K562 (cell line): ENCODE measurements at places on chromosomes 11 and 22.

GRCh38 chr11:11860103-11860979 lies 18.6 kb downstream of the USP47 start:
- peak; percentile 38 for DNase-seq

GRCh38 chr11:117121176-117121575 lies 22.9 kb upstream of the PAFAH1B2 start:
- no peak for DNase-seq

DNA sequence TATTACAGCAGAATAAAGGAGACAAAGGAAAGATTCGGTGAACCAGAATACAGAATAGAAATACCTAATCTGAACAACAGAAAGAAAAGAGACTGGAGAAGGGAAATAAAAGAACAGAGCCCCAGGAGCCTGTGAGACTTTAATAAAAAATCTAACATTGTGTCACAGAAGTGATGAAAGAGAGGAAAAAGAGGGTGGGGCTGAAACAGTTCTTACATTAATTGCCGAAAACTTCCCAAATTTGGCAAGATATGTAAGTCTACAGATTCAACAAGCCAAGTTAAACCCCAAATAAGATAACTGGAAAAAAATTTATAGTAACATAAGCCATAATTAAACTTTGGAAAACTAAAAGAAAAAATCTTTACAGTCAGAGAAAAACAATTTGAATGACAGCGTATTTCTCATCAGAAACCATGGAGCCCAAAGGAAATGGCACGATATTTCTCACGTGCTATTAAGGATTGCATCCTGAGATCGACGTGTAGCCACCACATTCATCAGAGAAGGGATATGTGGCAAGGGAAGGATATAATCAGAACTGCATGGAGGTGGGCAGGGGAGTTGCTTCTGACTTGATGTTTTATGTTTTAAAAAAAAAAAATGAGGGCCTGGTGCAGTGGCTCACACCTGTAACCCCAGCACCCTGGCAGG lies 73.9 kb downstream of the SGSM3 start:
- no peak for DNase-seq

- DNase-seq, result no peak
These were observed 13.6 kb downstream of the PARVB start for GRCh38 chr22:44037519-44038375.

GRCh38 chr11:13984616-13985450 lies 22.3 kb downstream of the SPON1 start:
- DNase-seq, result no peak

DNA sequence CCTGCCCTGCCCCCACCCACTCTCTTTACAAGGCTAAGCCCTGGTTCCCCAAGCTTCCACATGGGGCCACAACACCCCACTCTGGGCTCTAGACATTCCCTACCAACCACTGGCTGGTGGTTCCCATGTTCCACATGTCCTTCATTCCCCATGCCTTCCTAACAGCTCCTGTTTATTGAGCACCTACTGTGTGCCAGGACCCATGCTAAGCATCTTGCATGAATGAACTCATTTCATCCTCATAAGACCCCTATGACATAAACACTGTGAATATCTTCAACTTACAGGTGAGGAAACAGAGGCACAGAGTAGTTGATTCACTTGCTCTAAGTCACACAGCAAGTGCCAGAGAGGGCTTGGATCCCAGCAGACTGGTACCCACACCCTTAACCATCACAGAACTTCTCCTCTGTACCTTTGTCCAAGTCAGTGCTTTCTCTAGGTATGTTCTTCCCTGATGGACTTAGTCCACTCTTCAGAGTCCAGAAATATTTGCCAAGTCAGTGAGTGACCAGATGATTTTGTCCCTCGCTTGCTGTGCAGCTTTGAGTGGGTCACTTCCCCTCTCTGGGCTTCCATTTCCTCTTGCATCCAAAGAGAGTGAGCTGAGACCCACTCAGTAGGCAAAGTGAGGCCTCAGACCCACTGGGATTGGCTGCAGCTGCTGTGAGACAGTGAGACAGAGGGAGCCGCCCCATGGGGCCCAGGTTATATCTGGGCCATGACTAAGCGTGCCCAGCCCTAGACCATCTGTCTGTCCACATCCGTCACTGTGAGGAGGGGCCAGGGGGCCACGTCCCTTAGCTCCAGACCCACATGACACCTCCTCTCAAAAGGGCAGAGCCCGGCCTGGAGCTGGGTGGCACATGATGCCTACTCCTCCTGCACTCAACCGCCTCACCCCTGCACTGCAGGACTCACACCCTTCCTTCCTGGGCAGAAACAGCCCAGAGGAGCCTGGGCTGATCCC lies 132.4 kb downstream of the MN1 start:
- peak; percentile 88 for DNase-seq

DNA sequence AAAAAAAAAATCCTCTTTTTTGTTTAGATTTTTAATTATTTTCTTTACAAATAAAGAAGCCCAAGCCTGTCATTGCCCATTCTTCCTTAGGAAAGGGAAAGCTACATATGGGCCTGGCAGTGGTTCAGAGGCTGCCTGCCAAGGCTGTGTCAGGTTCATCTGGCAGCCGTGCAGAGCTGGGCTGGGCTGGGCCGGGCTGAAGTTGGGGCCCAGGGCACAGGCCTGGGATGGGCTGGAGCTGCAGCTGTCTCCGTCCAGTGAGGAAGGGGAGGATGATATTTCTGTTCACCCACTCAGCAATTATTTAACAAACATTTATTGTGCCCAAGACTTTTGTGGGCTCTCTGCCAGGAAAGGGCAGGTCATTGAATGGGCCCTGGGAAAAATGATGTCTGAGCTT lies 4.6 kb downstream of the PRR5L start:
- DNase-seq, result no peak

DNA sequence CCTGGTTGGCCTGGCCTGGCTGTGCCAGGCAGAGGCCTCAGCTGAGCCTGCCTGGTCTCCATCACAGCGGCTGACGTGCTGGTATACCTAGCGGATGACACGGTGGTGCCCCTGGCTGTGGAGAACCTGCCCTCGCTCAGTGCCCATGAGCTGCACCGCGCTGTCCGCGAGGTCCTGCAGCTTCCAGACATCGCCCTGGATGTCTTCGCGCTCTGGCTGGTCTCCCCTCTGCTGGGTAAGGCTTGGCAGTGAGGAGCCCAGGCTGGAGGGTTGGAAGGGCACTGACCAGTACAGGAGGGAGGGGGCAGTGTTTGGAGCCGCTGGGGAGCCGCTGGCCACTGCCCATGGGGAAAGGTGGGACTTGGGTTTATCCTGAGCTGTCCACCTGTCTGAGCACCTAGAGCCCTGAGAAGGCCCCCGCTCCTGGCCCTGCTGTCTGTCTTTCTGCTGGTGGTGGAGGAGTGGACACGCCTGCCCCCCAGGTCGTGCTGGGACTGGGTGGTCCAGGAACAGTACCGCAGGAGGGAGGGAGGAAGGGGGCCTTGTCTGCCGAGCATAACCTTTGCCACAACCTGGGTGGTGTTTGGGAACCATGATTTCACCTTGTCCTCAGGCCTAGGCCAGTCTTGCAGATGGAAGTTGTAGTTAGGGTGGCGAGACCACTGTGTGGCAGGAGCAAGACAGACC lies 3.0 kb downstream of the FRMD8 start:
- DNase-seq, result no peak

DNA sequence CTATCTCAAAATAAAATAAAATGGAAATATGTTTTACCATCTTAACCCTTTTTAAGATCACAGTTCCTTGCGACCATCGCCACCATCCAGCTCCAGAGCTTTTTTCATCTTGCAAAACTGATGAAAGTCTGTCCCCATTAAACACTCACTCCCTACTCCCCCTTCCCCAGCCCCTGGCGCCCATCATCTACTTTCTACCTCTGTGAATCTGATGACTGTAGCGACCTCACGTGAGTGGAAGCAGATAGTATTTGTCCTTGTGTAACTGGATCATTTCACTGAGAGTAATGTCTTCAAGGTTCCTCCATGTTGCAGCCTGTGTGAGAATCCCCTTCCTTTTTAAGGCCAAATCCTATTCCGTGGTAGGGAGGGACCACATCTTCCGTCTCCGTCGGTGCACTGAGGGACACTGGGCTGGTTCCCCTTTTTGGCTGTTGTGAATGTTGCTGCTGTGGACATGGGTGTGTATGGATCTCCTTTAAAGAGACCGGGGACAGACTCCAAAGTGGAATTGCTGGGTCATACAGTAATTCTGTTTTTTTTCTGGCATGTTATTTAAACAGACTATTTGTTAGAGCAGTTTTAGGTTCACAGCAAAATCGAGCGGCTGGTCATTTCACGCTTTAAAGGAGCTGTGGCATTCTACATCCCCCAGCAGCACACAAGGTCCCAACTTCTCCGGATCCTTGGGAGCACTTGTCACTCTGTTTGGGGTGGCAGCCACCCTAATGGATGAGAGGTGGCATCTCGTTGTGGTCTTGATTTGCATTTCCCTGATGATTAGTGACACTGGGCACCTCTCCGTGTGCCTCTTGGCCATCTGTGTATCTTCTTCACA lies 120.0 kb downstream of the KCNQ1 start:
- DNase-seq, result no peak

DNA sequence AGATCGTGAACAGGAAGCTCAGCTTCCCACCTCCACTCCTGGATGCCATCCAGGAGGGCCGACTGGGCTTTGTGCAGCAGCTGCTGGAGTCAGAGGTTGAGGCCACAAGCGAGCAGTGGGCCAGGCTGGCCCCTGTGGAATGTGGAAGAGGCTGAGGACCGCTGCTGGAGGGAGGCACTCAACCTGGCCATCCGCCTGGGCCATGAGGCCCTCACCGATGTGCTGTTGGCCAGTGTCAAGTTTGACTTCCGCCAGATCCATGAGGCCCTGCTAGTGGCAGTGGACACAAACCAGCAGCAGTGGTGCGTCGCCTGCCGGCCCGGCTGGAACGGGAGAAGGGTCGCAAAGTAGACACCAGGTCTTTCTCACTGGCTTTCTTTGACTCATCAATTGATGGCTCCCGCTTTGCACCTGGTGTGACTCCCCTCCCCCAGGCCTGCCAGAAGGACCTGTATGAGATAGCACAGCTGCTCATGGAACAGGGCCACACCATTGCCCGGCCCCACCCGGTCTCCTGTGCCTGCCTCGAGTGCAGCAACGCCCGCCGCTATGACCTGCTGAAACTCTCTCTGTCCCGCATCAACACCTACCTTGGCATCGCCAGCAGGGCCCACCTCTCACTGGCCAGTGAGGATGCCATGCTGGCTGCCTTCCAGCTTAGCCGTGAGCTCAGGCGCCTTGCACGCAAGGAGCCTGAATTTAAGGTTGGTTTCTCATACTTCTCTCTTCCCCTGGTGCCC lies 24.9 kb downstream of the ART5 start:
- no peak for DNase-seq

DNA sequence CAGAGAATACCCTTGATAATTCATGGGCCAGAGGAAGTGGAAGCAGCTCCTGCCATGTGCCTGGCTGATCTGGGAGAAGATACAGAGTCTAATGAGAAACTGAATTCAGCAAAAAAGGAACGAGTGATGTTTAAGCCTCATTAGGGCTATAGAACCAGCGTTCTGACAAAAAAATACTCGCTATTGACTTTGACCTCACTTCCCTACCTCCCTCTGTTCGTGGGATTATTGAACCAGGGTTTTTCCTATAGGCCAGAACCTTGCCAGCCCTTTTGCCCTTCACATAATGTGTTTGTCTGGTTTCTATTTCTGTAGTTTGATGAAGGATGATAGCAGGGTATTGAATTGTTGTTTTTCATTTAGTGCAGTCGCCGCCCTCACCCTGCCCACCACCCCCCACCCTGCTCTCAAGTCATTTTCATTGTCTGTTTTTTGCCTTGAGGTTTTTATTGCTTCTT lies 7.6 kb upstream of the RBFOX2 start:
- DNase-seq, result no peak

- no peak for DNase-seq
These were observed 57.6 kb downstream of the SMIM38 start for GRCh38 chr11:69213316-69213715.

DNA sequence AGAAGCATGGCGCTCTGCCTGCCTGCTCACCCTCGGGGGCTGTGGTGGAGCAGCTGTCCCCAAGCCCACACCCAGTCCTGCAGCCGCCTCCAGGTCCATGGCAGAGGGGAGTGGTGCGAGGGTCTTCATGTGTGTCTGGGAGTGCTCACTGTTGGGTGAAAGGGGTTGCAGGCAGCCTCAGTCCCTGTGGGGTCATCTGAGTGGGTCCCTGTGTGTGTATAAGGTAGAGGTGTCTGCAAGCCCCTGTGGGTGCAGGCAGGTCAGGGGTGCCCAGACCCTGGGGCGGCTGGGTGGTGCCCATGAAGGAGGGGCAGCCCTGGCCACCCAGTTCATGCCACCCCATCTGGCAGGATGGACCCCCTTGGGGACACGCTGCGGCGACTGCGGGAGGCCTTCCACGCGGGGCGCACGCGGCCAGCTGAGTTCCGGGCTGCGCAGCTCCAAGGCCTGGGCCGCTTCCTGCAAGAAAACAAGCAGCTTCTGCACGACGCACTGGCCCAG lies 4.9 kb downstream of the ALDH3B1 start:
- no peak for DNase-seq

DNA sequence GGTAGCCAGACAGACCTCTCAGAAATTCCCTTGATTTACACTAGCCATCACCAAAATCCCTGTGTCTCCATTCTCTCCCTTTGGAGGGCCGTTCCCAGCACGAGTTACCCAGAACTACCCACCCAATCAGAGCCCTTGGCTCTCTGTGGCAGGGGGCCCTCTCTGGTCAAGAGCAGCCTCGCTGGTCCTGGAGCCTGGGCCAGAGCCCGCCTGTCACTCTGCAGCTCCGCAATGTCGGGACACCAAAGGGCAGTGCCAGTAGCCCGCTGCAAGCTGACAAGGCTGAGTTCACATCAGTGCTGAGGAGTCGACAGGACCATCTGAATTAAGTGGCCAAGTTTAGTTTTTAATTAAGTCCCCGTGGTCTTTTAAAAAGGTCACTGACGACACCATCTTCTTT lies 241.6 kb downstream of the ST3GAL4 start:
- DNase-seq, result no peak

- DNase-seq, result no peak
These were observed 36.0 kb downstream of the TTLL1 start for GRCh38 chr22:43053176-43053575.

- peak; percentile 91 for DNase-seq
These were observed 34.2 kb downstream of the PHF21B start for GRCh38 chr22:44975427-44976262.

GRCh38 chr11:113046866-113047265 lies 85.6 kb downstream of the NCAM1 start:
- DNase-seq, result no peak

DNA sequence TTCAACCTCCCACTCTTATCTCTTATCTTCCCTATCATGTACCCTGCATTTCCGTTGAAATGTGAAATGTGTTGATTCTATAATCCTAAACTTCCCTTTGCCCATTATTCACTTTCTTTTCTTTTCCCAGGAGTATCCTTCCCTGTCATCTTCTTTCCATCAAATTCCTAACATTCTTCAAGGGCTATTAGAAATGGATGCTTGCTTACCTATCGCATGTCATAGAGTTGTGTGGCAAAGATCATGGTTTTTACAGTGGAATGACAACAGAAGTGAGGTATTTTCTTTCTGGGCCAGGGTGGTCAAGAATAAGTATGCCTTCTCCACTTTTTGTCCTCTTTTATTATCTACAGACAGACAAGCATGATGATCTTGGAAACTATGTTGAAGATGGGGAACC lies 124.4 kb upstream of the SLC5A12 start:
- no peak for DNase-seq

- no peak for DNase-seq
These were observed 8.0 kb downstream of the RBM14 start for GRCh38 chr11:66624450-66624849.
